Frontal cortex (tissue), 4 donors: ENCODE measurements at places on chromosomes 5 and 9.

DNA sequence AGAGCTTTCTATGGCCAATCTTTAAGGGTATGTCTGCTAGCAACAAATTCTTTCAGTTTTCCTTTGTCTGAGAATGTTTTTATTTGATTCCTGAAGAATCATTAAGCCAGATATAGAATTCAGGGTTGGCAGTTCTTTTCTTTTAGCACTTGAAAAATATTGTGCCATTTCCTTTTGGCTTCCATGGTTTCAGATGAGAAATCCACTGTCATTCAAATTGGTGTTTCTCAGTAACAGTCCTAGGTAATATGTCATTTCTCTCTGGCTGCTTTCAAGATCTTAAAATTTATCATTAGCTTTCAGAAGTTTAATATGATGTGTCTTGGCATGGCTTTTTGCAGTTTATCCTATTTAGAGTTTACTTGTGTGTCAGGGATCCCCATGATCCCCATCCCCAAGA is 67.7 kb downstream of the TEX10 start:
- no peak for DNase-seq

- DNase-seq: no peak
Observed at GRCh38 chr5:79423296-79423695, 90.6 kb downstream of the HOMER1 start.

- no peak for DNase-seq
Observed at GRCh38 chr9:107768224-107768623, 278.7 kb upstream of the KLF4 start.

DNA sequence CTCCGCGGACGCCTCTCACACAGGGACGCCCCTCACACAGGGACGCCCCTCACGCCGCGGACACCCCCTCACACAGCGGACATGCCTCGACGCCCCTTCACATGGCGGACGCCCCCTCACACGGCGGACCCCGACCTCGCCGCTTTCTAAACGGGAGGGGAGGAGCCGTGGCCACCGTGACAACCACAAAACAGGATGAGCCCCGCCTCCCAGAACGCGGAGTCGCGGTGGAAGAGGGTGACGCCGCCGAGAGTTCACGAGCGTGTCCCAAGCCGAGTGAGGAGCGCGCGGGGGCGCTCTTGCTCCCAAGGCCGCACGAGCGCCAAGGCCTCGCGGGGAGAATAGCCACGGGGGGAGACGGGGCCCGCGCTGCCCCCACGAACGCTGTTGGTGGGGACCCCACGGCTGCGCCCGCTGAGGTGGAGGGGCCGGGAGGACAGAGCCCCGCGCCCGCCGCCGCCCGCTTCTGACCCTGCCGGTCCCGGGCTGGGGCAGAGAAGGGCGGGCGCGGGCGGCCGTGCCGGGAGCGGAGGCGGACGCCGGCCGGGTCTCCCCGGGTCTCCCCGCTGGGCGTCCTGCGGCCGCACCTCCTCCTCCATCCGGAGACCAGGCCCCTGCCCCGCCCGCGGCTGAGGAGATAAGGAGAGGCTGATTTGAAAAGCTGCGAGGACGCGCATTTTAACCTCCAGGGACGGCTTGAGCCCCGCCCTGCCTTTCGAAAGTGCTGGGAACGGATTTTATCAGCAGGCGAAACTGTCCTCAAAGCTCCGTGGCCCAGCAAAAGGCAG is 3.9 kb upstream of the NKD2 start:
- DNase-seq: no peak

- no peak for DNase-seq
Observed at GRCh38 chr9:7172154-7173115, 414.7 kb downstream of the KDM4C start.

DNA sequence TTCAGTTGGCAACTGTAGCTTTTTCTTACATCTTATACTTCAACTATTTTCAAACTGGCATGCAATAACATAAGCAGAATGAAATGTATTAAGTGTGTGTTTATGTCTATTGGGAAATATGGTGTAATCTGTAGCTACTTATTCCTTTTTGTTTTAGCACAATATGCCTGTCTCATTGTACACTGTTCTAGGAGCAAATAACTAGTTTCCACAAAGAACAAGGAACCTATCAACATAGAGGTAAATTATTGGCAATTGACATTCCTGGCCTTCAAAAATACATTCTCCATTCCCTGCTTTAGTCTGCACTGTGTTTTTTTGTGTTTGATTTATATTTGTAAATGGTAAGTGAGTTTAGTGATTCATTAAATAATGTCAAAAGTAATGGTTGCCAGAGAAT is 75.7 kb downstream of the FBXL7 start:
- no peak for DNase-seq

- DNase-seq: no peak
Observed at GRCh38 chr5:135462304-135462703, 10.2 kb upstream of the TIFAB start.

DNA sequence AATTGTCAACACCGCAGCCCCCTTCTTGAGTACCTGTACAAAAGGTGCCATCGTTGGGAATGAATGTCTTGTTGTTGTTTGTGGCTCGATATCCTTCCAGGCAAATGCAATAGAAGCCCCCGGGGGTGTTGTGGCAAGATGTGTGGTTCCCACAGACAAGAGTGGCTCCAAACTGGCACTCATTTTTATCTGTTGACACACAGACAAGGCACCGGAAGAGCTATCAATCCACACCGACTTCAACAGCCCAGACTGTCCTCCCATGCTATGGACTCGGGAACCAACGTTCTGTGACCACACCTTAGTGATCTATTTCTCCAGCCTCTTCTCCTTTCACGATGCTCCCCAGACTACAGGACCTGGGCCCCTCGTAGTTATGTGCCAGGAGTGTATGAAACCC is 25.9 kb downstream of the SUSD1 start:
- no peak for DNase-seq

DNA sequence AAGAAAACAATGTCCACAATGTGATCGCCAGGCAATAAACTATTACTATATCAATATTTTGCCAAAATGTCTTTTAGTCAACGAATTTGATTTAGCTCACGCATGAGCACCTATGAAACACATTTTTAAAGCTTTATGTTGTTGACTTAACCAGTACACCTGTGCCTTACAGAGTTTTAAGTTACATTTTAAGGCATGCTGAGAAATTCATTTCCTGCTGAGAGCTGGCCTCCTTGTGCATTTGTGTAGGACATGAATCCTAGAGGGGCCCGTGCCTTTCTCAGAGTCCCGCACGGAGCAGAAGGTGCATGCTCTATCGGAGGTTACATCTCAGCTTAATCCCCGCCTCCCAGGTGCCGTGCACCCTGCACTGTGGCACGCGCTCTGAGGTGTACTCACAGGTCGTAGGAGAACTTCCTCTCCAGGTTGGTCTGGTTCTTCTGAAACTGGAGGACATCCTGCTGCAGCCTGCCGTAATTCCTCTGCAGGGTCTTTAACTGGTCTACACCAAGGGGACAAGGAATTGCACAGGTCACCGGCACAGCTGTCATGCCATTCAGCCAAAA is 53.2 kb downstream of the GOLM1 start:
- DNase-seq: no peak

DNA sequence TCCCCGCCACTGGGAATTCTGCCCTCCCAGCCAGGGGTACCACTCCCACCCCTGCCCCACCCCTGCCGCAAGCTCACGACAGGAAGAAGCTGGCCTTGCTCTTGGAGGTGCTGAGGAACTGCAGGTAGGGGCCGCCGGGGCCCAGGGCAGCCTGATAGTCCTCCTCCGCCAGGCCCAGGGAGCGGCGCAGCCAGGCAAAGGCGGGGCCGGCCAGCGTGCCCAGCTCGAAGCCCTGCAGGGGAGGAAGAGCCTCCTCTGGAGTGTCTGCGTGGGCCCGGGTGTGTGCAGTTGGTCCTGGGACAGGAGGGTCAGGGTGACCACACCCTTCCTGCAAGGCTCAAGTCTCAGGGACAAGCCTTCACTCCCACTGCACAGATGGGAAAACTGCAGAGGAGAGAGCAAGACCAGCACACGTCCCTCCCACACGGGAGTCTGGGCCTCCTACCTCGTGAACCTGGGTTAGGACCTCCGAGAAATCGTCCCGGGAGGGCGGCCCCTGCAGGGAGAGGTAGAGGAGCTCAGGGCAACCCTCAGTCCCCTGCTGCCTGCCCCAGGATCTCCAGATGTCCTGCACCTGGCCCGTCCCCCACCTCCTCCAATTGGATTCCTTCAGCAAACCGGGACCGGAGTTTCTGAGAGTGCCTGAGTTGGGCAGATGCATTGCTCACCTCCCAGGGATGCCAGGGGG is 2.4 kb downstream of the PIP5KL1 start:
- DNase-seq: no peak

DNA sequence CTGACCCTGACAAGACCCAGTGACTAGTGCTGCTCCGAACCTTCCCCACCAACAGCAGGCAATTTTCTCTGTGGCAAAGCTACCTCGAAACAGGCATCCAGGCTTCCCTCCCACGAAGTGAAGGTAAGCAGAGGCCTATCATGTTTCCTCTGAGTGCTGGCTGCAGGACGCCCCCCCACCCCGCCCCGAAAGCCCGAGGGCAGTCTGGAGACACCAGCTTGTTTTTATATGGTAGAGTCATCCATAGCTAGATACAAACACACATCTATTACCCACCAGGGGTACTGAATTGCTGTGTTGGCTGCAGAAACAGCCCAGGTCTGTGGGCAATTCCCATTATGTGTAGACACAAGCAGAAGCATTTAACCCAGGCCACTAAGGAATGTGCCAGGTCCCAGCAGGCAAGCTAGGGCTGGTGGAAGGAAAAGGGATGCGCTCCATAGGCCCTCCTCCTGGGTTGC is 40.4 kb downstream of the LIX1 start:
- no peak for DNase-seq

DNA sequence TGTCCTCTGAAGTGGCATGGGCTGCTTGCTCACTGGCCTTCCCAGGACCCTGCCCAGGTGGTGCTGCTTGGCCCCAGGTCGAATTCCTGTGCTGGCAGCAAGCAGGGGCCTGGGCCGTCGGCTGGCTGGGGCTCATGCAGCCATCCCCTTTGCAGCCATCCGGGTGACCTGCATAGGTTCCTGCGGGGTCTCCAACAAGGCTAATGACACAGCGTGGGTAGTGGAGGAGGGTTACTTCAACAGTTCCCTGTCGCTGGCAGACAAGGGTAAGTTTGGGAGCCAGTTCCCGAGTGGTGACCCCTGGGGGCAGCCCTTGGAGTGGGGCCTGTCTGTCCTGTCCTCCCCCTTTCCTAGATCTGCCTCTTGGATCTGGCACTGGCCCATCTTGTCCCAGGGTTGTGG is 6.1 kb upstream of the EHMT1 start:
- no peak for DNase-seq

GRCh38 chr5:38783011-38783561 is 62.7 kb upstream of the OSMR start:
- no peak for DNase-seq

DNA sequence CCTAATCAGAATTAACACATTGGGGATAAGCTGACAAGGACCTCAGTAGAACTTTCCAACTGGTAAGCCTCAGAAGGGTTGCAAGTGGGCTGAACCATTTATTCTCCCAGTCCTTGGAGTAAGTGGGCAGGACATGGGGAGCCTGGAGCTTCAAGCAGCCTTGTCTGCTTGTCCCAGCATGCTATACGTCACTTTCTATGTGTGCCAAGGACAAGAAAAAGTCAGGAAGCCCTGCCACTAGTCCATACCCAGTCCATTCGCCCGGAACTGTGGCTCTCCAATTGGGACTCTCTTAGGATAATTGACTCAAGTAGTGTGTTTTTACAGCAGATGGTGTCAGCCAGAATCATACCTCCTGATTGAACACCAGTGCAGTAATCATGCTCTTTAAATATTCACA is 62.6 kb upstream of the FRRS1L start:
- no peak for DNase-seq

GRCh38 chr9:22079873-22080341 is 70.8 kb upstream of the CDKN2B start:
- DNase-seq: no peak

- DNase-seq: peak; percentile 6
Observed at GRCh38 chr9:12425878-12426864, 267.0 kb upstream of the TYRP1 start.

DNA sequence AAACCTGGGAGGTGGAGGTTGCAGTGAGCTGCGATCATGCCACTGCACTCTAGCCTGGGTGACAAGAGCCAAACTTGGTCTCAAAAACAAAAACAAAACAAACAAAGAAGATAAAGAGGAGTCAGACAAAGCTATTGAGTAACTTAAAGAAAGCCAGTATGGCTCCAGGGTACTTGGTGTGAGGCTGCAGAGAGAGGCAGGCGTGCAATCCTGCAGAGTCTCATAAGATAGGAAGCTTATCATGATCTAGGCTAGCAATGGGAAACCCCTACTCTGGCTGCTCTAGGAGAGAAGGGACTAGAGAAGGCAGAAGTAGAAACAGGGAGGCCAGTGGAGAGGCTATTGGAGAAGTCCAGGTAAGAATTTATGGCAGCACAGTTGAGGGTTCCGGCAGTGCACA is 42.0 kb downstream of the ARRDC3 start:
- DNase-seq: no peak

GRCh38 chr5:50738864-50739263 is 72.4 kb downstream of the PARP8 start:
- no peak for DNase-seq

GRCh38 chr5:31569068-31569467 is 37.0 kb downstream of the C5orf22 start:
- no peak for DNase-seq

DNA sequence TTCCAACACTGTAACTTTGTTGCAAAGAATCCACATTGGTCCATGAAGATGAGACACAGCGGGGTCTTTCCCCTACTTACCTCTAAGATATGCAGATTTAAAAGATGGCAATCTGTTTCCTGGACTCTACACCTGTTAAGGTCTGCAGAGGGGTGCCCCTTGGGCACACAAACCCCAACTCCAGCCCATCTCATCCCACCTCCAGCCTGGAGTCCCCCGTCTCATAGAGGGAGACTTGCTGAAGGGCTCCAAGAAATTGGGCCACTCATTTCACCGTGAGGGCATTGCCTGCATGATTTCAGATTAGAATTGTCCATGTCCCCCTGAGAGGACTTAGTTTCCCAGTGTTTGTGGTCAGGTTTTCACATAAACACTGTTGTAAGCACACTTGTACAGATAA is 365.7 kb downstream of the IRX2 start:
- no peak for DNase-seq

- no peak for DNase-seq
Observed at GRCh38 chr5:131209506-131210150, 38.9 kb downstream of the LYRM7 start.

- no peak for DNase-seq
Observed at GRCh38 chr9:89455356-89455824, 42.5 kb downstream of the SEMA4D start.

- DNase-seq: no peak
Observed at GRCh38 chr9:94613003-94613402, 19.4 kb upstream of the FBP2 start.

GRCh38 chr9:90870621-90871326 is 69.2 kb downstream of the SYK start:
- peak; percentile 27 for DNase-seq

GRCh38 chr9:78439190-78439865 is 142.4 kb downstream of the PSAT1 start:
- DNase-seq: peak; percentile 76
